Mesenteric fat pad (tissue), 1 donor: ENCODE measurements at places on chromosomes 12 and 14.

DNA sequence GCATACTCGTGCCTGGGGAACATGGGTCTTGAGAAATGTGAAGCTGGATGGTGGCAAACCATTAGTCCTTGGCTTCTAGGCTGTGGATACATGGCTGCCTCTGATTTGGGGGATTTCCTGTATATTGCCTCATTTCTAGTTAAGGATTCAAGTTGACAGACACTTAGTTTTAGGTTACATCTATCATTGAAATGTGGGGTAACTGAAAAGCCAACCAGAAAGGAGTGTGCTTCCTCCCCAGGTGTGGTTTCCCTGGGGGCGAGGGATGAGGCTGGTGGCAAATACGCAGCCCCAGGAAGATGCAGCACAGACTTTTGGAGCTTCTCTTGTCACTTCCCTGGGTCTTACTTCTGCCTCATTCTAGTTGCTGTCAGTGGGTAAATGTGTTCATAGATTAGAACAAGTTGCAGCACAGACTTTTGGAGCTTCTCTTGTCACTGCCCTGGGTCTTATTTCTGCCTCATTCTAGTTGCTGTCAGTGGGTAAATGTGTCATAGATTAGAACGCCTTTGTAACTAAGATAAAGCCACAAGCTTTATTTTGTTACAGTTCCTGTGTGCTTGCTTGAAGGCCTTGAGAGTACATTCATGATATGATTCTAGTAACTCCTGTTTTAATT lies 85.1 kb downstream of the BORCS5 start:
- DNase-seq, result no peak

GRCh38 chr14:63922696-63923421 lies 70.1 kb downstream of the SYNE2 start:
- no peak for DNase-seq

DNA sequence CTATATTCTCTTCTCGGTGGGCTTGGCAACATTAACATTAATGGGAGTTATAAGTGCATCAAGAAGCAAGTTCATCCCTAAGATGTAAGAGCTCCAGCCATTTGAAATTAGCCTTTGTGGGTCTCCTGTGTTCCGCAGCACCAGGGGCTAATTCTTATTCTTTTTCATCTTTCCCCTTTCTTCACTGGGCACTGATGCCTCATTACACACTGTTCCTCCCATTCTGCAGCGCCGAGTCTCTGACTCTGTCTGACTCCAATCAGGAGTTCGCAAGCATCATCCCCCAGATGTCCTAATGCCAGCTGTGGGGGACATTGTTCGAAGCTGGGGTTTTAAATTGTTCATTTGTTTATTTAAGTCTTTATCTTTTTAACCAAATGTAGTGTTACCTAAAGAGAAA lies 341.3 kb downstream of the EGLN3 start:
- DNase-seq, result no peak

DNA sequence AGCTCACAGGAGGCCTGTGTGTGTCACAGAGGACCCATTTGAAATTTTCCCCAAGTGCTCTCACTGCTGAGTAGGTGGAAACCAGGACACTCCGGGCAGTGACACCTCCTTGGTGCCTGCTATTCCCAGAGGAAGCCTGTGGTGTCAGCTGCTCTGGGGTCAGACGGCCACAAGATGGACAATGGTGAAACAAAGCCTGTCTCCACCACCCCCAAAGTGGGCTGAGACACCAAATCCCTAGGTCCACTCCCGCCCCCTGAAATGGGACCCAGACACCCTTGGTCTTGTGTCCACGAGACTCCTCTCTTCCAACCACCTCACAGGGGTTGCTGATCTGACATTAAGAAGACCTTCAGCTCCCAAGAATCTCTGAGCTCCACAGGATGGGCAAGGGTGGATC lies 7.0 kb downstream of the KCNH3 start:
- no peak for DNase-seq
